Activated CD4-positive, alpha-beta T cell treated with anti-CD3 and anti-CD28 coated beads, Interleukin-2, amount 10 ng/mL, durations not matched to agents 24 days and 14 days (primary cell): ENCODE measurements at places on chromosomes 13 and 19. TPM values are rescaled to one million over a fixed set of nuclear protein-coding genes. Genes with fewer than 3 reads are reported as not detected.

DNA sequence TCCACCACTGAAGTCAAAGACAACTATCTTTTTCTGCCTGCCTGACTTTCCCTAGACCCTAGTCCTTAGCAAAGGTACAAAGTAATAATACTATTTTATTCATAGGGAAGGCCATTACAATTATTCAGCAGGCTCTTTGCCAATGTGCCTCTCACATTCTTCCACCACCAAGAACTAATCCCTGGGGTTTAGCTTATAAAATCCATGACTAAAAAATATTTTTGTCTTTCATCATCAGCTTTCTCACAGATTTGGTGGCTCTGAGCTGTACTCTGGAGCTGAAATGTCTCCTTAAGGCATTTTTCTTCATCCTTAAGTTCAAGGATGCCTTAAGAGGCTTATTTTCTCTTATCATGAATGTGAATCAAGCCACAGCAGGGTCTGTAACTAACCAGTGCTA, 96.1 kb downstream of the OXGR1 start:
- no peaks in the 10 kb centered on the region for H3K36me3 ChIP-seq
- no peak overlapping the region for H3K4me3 ChIP-seq
- no peak for DNase-seq
- no peaks in the 10 kb centered on the region for H3K4me1 ChIP-seq
- H3K27ac ChIP-seq, result no peak overlapping the region

DNA sequence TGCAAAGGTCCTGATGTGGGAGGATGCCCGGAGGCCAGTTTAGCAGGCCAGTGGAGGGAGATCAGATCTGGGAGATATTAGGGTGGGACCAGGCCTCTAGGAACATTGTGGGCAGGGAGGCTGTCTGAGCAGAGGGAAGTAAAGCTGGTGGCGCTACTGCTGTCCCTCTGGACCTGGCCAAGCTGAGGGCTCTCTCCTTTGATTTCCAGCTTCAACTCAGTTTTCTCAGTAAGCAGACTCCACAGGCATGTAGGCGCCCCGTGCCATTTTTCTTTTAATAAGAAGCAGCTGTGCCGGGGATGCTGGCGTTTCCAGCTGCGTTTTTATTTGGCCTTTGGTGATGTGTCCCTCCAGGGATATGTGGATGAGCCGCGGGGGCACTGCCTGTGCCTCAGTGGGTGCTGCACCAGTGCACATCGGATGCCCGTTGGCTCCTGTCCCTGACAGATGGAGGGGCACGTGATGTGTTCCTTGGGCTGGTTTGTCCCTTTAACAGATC, 6.7 kb downstream of the DNM2 start:
- no peak overlapping the region for H3K4me3 ChIP-seq
- H3K27me3 ChIP-seq, result no peaks in the 10 kb centered on the region
- no peak overlapping the region for H3K27ac ChIP-seq
- peaks cover 28% of the 10 kb centered on the region for H3K4me1 ChIP-seq

DNA sequence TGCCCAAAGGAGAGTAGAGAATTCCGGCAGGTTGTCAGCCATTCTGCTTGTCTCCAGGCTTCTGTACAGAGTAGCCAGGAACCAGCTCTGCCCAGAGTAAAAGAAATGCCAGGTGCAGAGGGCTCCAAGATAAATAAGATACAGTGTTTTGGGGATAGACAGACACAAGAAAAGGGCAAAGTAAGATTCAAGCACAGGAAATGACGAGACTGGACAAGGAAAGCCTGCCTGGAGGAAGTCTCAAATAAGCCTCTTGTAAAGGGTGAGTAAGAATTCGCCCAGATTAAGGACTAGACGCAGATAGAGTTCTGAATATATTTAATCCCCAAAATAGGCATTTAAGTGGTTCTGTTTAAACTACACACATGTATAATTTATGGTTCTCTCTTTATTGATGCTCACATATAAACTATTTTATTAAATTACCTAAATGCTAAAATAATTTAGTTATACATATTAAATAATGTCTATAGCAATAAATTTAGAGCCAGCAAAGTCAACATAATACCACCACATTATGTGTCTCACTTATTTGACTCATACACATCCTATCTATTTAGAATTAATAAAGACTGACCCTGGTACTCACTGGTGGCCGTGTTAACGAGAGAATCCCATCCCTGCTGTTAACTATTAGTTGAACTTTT, 98.4 kb upstream of the RAP2A start:
- no peaks in the 10 kb centered on the region for H3K4me1 ChIP-seq
- H3K27me3 ChIP-seq, result no peaks in the 10 kb centered on the region
- DNase-seq, result no peak
- no peaks in the 10 kb centered on the region for H3K36me3 ChIP-seq
- no peak overlapping the region for H3K4me3 ChIP-seq

DNA sequence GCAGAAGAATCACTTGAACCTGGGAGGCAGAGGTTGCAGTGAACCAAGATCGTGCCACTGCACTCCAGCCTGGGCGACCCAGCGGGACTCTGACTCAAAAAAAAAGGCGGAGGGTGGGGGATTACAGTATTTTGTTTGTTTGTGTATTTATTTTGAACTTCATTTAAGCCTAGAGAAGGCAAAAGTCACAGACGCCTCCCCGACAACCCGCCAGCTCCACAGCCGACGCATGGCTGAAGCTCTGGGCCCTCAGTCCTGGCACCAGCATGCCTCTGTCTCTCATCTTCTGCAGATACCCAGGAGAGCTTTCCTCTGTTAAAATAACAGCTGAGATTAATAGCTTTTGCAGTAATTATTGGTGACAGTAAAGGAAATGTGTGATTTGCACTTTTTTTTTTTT, 17.2 kb upstream of the PDCD5 start:
- H3K4me3 ChIP-seq, result no peak overlapping the region
- H3K4me1 ChIP-seq, result peaks cover 2% of the 10 kb centered on the region
- no peak for DNase-seq

Gene CEACAM21
- total RNA-seq, result 31.1 and 32.8 TPM in 2 replicates

Gene ZSCAN4
- not detected in 2 replicates for total RNA-seq

GRCh38 chr13:30676672-30677071, 58.7 kb upstream of the ALOX5AP start:
- no peaks in the 10 kb centered on the region for H3K36me3 ChIP-seq
- H3K4me1 ChIP-seq, result peaks cover 17% of the 10 kb centered on the region
- peaks cover 25% of the 10 kb centered on the region for H3K27me3 ChIP-seq
- H3K27ac ChIP-seq, result no peak overlapping the region
- no peak for DNase-seq

GRCh38 chr13:64007339-64007738, 2591.7 kb upstream of the PCDH20 start:
- no peak overlapping the region for H3K27ac ChIP-seq
- no peak for DNase-seq
- H3K4me3 ChIP-seq, result no peak overlapping the region
- H3K27me3 ChIP-seq, result no peaks in the 10 kb centered on the region
- no peaks in the 10 kb centered on the region for H3K36me3 ChIP-seq
- H3K4me1 ChIP-seq, result no peaks in the 10 kb centered on the region
